ENCODE measurements at places on chromosomes 1 and 21. TPM values are rescaled to one million over a fixed set of nuclear protein-coding genes. Genes with fewer than 3 reads are reported as not detected.

DNA sequence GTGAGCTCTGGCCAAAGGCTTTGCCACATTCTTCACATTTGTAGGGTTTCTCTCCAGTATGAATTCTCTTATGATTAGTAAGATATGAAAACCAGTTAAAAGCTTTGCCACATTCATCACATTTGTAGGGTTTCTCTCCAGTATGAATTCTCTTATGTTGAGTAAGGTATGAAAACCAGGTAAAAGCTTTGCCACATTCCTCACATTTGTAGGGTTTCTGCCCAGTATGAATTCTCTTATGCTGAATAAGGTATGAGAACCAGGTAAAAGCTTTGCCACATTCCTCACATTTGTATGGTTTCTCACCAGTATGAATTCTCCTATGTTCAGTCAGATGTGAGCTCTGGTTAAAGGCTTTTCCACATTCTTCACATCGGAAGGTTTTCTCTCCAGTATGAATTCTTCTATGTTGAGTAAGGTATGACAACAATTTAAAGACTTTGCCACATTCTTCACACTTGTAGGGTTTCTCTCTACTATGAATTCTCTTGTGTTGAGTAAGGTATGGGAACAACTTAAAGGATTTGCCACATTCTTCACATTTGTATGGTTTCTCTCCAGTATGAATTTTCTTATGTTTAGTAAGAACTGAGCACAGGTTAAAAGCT is 20.7 kb downstream of the ZNF695 start:
- DNase-seq: no peak

Gene PADI1
- under 0.01 TPM for total RNA-seq

Gene SPRR1B
- not detected for total RNA-seq

Gene PGLYRP3
- not detected for total RNA-seq

- no peak for DNase-seq
Measured at GRCh38 chr21:42505090-42505726, 8.4 kb upstream of the SLC37A1 start.

Gene VHLL
- total RNA-seq: 0.13 TPM

DNA sequence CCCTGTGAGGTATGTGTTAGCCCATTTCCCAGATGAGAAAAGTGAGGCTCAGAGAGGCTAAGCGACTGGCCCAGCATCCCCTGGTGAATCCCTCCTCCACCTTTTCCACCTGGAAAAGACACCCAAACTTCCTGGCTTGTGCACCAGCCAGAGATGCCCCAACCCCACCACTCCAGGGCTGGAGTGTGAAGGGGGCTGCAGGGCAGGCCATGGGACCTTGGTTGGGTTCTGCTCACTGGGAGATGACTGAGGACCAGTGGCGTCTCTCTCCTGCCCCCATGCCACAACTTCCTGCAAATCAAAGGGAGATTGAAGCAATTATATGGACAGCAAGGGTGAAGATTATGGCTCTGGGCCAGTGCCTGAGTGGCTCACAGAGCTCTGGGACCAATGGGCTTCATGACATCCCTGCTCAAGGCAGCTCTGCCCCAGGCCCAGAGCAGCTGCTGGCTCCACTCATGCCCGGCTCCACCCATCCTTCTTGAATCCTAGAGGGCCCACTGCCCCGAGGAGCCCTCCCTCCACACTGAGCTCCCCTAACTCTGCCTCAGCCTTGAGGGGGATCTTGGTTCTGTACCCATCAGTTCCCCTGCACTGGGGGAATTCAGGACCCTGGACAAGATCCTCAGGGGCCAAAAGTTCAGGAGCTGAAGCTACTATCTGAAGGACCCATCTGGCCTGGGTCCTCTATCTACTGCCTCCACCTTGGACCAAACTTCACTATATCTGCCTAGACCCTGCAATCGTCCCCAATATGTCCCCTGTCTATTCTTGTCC is 416.9 kb downstream of the PTPRU start:
- DNase-seq: no peak

GRCh38 chr1:191371626-191372025 is 786.6 kb upstream of the RGS18 start:
- DNase-seq: no peak

DNA sequence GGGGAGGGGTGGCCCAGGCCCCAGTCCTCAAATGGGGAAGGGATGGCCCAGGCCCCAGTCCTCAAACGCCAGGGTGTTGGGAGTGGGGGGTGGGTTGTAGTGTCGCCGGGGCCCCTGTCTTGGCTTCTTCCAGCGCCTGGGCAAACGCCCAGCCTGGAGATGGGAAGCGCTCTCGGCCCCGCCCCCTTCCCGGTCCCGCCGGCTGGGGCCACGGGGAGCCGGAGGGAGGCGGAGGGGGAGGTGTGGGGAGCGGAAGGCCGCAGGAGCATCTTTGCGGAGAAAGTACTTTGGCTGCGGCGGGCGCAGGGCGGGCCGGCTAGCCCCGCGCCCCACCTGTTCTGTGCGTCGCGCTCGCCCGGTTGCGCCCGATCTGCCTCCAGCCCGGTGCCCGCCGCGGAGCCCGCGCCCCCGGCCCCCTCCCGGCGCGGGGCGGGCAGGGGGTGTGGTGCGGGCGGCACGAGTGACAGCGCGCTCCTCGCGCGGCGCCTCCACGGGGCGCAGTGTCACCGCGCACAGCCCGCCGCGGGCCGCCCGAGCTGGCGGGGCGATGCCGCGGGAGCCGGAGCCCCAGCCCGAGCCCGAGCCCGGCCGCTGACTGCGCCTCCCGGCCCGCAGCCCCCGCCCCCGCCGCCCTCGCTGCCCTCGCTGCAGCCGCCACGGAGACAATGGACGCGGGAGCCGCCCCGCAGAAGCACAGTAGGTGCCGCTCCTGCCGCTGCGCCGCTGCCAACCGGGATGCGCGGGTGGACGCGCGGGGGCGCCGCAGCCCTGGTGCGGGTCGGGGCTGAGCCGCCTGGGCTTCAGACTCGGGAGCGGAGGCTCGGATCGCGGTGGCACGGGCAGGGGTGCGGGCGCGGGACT is 31.1 kb upstream of the PEX10 start:
- no peak for DNase-seq

Gene P3R3URF
- not detected for total RNA-seq

DNA sequence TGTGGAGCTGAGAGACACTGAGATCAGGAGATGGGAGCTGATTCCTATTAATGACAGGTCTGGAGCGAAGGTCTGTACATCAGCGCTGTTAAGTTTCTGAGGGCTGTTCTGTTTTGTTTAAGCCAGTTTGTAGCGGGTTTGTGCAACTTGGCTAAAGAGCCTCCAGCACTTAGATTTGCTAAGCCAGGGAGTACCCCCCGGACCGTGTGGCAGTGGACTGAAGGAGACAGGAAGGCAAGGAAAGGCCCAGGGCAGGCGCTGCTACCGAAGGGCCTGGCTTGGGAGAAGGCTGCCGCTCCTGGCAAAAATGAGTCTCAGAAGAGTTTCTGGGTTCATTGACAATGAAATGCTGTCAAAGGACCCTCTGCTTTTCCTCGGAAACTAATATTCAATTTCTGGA is 139.3 kb upstream of the ZNF644 start:
- no peak for DNase-seq

Gene MINDY1
- total RNA-seq: 9.5 TPM

- no peak for DNase-seq
Measured at GRCh38 chr1:56032096-56032676, 547.2 kb downstream of the PLPP3 start.

DNA sequence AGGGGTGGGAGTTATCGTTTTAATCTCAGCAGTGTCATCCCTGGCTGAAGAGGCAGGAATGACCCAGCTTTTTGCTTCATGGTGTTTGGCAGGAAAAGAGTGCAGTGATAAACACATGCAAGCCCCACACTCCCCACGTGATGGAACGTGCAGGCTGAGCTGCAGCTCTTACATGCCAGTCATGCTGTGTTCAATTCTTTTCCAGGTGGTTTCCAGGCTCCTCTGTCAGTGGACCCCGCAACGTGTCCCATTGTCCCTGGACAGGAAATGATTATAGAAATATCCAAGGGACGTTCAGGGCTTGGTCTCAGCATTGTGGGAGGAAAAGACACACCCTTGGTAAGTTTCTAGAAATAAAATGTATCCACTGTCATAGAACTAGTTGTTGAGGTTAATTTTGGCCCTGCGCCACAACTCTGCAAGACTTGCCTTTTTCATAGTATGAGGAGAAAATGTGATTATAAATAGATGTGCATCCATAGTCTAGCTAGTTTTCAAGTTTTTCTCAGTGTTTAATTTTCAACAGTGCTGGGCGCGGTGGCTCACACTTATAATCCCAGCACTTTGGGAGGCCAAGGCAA is 110.2 kb upstream of the L1TD1 start:
- DNase-seq: peak; percentile 75

Gene NAV1
- 6.3 TPM for total RNA-seq

DNA sequence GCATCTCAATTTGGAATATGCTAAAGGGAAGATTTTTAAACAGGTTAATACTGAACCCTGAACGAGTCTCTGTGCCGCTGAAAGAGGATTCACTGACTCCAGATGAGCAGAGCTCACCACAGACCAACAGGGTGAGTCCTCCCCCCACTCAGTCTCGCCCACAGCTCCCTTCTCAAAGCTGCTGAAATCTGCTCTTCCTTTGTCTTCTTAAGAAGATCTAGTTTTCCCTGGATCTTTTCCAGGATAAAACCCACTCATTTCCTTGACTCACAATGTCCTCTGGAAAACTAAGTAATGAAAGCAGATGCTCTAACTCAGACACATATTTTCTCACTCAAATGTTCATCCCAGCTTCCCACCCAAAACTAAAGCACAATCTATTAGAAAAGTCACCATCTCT is 447.0 kb upstream of the PKN2 start:
- no peak for DNase-seq

DNA sequence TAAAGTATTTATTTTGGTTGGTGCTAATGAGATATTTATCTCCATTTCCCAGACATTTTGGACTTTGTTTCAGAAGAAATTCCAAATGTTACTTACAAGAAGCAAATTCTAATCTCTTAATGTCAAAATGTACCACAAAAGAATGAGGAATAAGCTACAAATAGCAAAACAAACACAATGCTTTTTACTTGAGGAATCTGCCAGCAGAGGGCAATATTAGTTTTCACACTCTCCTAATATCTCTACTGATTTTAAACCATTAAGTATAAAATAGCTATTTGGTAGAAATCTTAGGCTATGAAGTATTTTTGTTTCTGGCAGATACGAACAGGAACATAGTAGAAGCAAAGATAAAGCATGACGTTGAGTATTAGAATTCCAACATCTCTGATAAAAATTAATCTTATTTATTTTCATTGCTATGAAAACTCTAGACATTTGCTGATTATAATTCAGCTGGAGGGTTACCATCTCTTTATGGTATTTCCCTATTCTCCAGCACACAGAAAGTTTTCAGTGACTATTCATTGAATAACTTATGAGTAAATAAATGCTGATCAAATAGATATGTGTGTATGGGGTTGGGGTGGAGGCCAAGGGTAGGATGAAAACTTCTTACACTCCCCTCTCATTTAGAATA is 13.4 kb upstream of the HMCN1 start:
- peak; percentile 64 for DNase-seq

GRCh38 chr1:161233102-161233501 is 4.9 kb downstream of the NR1I3 start:
- DNase-seq: no peak

DNA sequence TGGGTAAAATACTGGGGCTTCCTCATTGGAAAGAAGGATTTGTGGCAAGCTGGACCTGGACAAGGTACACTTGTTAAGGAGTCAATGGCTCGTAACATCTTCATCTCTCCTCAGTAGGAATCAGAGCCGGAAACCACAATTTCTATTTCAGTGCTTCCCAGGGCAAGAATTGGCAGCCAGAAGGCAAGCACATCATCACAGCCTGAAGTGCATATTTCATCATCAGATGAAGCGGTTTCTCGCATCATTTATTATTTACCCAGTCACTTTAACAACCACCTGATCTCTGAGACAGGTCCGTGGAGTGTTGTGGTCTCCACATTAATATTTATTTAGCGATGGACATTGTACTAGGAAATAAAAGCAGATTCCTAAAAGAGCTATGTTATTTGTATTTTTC is 55.0 kb downstream of the KCNJ15 start:
- no peak for DNase-seq

GRCh38 chr21:41932576-41933312 is 21.1 kb downstream of the C2CD2 start:
- DNase-seq: no peak

DNA sequence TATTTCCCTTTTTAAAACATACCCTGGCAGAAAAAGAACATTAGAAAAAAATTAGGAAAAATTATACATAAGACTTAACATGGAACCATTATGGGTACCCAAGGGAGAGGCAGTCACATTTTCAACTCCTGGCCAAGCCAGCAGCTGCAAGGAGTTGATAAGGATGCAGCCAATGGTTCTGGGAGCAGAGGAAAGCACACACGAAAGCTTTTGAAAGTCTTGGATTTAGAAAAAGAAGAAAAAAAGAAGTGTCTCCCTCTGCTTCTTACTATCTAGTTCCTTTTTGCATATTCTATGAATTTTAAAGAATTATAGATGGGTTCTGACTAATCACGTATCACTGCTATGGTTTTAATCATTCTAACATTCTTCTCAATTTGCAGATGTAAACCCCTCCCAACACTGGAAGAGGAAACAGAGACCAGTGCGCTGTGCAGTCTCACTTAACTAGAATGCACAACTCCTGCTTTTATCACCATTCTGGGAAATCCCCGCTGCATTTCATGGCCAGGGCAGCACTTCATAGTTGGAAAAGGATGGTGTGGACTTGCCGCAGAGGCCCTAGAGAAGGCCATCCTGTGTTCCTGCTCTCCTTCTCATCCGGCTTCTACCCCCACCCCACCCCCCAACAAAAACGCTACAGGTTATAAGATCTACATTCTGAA is 2.7 kb upstream of the CD58 start:
- DNase-seq: no peak

DNA sequence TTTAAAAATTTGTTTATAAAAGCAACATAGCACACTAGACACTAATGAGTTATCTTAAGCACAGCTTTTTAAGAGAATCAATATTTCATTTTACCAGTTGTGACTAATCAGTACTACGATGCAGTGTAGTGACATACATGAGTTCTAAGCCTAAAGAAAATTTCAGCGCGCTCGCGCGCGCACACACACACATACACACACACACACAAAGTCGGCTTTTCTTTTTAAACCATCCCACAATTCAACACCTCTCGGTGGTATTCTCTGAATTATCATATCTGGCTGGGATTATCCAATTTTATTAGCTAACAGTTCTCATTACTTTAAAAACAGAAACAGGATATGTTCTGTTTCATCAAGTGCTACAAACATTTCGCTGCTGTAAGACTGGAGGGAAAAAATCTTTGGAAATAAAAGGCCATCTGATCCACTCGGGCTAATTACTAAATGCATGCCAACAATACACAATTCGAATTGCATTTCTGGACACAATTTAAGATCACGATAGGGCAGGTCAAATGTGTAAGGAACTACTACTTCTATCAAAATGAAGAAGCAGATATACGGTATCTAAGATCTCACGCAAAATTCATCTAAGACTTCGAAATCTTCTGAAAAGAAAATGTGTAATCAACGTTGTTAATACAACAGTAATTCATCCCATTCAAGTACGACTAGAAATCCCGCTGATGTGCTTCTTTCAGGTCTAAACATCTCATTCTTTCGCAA is 1.2 kb downstream of the TUT4 start:
- no peak for DNase-seq

- DNase-seq: no peak
Measured at GRCh38 chr1:27894521-27894920, 22.2 kb downstream of the THEMIS2 start.

GRCh38 chr1:222525951-222526350 is 22.0 kb downstream of the HHIPL2 start:
- DNase-seq: no peak

GRCh38 chr1:110441888-110442287 is 9.1 kb upstream of the PROK1 start:
- DNase-seq: no peak

Gene CREG1
- 43.9 TPM for total RNA-seq
